NCI-H1417 (cell line): ENCODE measurements at places on chromosomes 2 and 18.

DNA sequence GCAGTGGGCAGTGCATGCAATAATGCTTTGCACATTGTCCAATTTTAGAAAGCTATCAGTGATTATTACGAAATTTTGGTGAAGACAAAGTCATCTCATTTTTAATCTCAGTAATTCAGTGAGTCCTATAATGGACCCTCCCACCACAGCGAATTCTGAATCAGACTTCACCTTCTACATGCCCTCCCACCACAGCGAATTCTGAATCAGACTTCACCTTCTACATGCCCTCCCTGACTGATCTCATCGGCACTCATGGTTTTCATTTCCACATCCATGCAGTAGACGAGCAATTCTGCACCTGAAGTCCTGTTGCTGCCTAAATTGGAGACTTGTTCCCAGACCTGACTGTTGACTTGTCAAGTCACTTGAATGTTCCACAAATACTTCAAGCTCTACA is 522.3 kb downstream of the EIPR1 start:
- no peak for DNase-seq

DNA sequence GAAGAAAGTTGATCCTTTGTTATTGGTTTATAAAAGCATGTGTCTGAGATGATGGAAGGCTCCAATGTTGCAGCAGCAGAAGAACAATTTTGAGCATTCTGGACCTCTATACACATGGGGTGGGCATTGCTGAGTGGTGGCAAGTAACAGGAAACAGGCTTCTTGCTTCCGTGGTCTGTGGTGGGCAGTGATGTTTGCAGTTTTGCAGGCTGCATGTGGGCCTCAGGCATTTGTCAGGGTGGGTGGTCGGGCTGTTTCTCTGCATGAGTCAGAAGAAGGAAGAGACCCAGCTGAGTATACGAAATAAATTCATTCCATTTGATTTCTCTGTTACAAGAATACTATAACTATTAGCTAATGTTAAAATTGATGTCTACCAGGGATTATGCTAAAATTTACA is 239.5 kb upstream of the COL3A1 start:
- DNase-seq: no peak

GRCh38 chr2:21422050-21422449 is 298.3 kb downstream of the TDRD15 start:
- DNase-seq: no peak

DNA sequence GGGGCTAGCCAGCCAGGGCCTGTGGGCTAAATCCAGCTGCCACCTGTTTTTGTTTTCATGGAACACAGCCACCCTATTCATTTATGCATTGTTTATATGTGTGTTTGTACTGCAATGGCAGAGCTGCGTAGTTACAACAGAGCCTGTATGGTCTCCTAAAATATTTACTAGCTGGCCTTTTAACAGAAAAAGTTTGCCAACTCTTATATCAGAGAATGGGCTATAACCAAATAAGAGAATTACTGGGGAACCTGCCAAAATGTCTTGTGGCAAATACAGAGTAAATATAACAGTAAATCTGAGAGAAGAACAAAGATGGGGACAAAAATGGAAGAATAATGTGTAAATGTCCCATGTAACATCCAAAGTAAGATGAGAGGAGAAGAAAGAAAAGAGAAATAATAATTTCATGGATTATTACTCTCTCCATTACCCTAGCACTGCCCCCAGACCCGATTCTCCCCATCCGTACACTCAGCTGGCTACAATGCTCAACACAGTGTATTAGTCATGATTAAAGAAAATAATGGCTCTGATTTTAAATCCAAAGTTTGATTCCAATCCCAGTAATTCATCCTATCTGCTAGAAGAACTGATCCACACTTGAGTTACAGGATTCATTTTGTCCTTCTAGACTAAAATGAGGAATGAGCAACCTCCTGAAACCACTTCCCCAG is 249.3 kb downstream of the LRATD1 start:
- DNase-seq: no peak

GRCh38 chr2:41182961-41183360 is 731.1 kb upstream of the SLC8A1 start:
- DNase-seq: no peak

DNA sequence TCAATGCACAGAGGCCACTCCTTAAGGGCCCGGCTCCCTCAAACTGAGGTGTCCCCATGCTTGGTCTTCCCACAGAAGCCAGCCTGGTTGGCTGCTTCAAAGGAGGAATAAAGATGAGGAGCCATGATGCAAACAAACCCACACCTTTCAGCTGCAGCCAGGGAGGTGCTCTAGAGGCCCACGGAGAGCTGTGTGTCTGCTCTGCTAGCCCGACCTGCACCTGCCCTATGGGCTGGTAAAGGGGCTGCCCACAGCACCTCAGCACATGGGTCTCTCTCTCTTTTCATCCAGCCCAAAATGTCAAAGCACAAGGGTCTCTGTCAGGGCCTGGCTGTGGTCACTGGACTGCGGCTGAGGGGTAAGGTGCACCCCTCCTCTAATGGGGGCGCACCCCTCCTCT is 132.1 kb downstream of the MSH2 start:
- DNase-seq: no peak

- DNase-seq: no peak
Measured at GRCh38 chr2:62800618-62801017, 95.1 kb downstream of the EHBP1 start.

- no peak for DNase-seq
Measured at GRCh38 chr2:28433935-28434599, 41.4 kb downstream of the FOSL2 start.

DNA sequence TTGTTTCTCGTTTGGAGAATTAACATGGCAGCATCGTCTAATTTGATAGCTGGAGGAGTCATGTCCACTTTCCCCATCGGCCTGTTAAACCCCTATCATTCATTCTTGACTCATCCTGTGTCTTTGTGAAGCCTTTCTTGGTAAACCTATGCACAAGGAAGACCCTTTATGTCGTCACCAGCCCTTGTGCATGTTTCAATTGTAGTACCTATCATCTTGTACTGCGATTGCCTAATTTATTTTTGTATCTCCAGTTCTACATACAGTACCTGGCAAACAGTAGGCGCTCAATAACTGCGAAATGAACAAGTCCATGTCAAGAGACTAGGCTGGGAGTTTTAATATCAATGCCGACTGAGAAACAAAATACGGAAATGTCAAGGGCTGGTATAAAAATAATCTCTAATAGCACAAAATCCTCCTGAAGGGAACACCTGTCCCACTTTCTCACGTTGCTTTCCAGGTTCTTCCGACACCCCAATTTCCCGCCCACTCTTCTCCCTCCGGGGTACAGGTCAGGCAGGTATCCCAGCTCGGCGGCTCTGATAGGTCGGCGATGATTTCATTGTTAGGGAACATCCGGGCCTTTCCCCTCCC is 1.3 kb upstream of the PPM1B start:
- DNase-seq: no peak

DNA sequence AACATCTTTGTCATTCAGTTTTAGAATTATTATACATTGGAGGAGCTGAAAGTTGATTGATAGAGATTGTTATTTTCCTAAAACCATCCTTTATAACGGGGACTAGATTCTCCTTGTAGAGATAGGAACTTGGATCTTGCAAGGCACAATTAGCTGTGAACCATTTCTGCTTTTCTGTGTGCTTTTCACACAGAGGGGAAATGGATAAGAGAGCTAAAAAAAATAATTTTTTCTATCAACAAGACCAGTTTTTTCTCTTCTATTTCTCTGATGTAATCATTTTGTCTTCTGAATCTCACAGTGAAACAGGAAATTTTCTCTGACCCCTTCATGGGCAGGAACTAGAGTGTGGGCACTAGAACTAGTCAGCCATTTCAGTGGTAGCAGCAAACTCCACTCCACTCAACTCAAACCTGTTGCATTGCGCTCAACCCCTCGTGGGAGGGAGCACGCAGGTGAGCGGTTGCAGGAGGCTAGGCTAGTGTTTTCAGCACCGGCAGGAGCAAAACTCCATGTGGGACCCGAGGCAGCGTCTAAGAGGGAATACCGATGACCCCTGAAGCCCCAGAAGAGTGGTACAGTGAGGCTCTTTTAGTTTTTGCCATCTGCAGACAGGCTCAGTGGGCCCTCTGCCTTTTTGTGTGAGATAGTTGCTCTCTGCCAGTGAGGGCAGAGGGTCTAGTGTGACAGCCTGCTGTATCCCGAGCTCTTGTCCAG is 24.0 kb upstream of the SLC39A10 start:
- no peak for DNase-seq

GRCh38 chr18:79784965-79785770 is 12.6 kb upstream of the KCNG2 start:
- no peak for DNase-seq

- DNase-seq: no peak
Measured at GRCh38 chr2:8334866-8335325, 347.0 kb upstream of the ID2 start.

- DNase-seq: no peak
Measured at GRCh38 chr2:134875309-134875708, 36.9 kb downstream of the ACMSD start.

- no peak for DNase-seq
Measured at GRCh38 chr2:40178971-40179370, 272.9 kb downstream of the SLC8A1 start.

- DNase-seq: peak; percentile 5
Measured at GRCh38 chr2:88099798-88100488, 27.9 kb downstream of the FABP1 start.

DNA sequence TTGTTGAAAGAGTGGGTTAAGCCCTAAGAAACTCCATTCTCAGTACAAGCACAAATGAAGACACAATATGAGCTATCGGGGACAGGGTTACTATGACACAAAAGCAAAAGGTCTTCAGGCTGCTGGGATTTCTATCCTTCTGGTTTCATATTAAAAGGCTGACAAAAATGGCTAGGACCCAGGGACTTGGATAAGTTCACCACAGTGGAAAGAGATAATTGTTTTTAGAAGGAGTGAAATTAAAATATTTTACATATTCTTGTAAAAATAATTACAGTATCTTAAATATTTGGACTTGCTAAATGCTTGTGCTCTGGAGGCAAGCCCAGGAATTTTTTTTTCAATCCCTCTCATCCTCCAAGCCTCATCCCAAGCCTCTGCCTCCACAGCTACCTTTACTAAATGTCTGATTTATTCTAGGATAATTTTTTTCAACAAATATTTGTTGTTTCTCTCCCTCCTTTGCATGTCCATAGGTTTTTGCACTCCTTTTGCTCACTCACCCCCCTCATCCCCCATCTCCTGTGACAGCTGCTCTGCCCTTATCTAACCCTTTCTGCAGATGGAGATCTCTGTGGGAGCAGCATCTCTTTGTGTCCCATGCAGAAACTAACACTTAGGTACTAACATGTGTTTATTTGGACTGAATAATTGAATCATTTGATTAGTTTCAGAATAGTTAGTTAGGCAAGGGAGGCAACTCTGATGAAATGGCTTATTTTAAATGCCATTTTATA is 47.8 kb upstream of the NABP1 start:
- no peak for DNase-seq

- no peak for DNase-seq
Measured at GRCh38 chr2:100000915-100001707, 141.3 kb downstream of the AFF3 start.

DNA sequence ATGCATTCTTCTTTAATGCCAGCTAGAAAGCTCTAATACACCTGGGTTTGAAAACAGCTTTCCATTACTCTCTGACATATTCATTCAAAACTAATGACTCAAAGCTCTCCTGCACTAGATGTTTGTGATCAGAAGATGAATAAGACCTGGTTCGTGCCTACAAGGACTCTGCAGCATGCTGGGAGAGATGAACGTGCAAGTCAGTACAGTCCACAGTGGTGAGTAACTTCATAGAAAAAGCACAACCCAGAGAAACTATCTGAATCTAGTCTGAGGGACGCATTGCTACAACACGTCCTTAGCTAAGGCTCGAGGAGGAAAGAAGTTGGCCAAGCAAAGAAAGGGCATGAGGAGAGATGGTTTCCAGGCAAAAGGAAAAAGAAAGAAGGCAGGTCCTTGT is 234.3 kb downstream of the OSR1 start:
- no peak for DNase-seq

GRCh38 chr2:161030260-161031063 is 129.8 kb upstream of the TANK start:
- DNase-seq: no peak

DNA sequence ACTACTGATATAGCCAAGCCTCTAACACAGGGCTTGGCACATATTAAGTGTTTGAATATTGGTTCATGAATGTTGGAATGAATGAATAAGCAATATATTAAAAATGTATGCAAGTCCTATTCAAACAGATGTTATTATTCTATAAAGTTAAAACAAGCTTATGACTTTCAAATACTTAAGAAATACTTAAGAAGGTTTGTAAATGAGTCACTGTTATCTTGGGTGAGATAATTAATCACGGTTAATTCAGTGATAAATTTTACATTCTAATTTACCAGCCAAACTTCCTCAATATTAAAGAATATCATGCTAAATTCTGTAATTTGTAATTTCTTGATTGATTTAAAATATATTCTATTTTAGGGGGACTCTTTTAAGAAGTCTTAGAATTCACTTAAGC is 74.8 kb downstream of the RBMS1 start:
- DNase-seq: no peak

DNA sequence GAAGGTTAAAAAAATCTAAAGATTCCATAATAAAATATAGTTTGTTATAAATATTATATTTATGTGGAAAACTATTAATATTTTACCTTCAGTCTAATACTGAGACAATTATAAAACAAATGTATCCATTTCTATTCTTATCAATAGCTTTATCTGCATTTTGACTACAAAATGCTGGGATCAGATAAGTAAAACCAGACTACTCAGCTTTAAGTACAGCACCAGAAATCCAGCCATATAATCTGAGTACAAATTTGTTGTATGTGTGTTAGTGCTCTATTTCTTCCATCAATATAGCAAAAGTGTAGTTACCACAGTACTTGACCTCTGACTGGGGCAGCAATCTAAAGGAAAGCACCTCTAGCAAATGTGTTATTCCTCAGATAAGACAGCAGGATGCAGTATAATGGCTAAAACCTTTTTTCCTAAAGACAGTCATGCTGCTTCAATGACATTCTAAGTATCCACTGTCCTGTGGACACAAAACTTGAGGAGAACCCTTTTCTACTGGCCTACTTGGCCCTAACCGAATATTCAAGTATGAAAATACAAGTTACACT is 68.1 kb downstream of the OLA1 start:
- peak; percentile 8 for DNase-seq

DNA sequence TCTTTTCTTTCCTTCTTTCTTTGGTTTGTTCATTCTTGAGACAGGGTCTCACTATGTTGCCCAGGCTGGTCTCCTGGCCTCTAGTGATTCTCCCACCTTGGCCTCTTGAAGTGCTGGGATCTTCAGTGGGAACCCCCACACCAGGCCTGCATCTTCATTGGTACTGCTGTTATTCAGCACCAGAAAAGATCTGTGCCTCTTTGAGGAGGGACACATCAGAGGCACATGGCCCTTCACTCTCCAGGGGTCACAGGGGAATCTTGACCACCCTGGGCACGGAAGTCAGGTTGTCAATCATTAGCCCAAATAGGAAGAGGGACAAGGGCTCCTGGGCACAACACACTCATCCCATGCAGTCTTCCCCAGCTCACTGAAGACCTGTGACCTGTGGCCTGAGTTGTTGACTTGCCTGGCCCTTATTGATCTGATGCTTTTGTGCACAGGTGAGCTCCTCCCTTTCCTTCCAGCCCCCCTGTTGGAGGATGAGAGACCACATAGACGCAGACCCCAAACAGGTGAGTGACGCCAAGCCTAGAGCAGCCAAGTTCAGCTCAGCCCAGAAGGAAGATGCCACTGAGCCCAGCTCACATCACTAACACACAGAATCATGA is 33.0 kb upstream of the ODC1 start:
- DNase-seq: no peak

- no peak for DNase-seq
Measured at GRCh38 chr2:240206630-240207029, 66.2 kb upstream of the OTOS start.

GRCh38 chr2:174330945-174331594 is 3.7 kb upstream of the SP9 start:
- no peak for DNase-seq
